ENCODE measurements at places on chromosomes 12 and 14. TPM values are rescaled to one million over a fixed set of nuclear protein-coding genes. Genes with fewer than 3 reads are reported as not detected.

Gene CTSG
- total RNA-seq = not detected

Gene PIK3C2G
- total RNA-seq = not detected

DNA sequence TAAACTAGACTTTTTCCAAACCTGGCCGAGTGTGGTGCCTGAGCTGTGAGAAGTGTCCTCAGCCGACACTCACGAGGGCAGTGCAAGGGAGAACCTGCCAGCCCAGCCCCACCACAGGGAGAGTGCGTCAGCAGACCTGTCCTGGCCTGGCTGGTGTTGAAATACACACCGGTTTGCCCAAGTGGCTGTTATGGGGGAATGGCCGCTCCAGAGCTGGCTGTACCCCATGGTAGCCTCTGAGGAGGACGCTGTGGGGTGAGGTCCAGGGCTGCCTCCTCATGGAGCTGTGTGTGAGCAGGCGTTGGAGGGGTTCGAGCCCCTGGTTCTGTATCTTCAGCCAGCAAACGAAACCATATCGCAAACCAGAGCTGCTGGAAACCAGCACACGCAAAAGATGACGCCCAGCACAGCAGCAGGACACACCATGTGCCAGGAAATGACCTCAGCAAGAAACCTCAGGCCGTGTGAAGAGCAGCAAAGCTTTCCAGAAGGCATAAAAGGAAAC is 9.4 kb downstream of the ANKRD9 start:
- no peak overlapping the region for H3K27ac ChIP-seq
- H3K4me1 ChIP-seq = peaks cover 13% of the 10 kb centered on the region
- DNase-seq = no peak
- no peak overlapping the region for H3K4me3 ChIP-seq

- H3K4me3 ChIP-seq = no peak overlapping the region
- no peaks in the 10 kb centered on the region for H3K4me1 ChIP-seq
- no peak overlapping the region for H3K27ac ChIP-seq
- DNase-seq = no peak
- no peaks in the 10 kb centered on the region for H3K36me3 ChIP-seq
These were observed 9.1 kb downstream of the LACRT start for GRCh38 chr12:54625598-54625997.

- H3K4me3 ChIP-seq = no peak overlapping the region
- H3K4me1 ChIP-seq = peaks cover 10% of the 10 kb centered on the region
- no peaks in the 10 kb centered on the region for H3K27me3 ChIP-seq
These were observed 32.2 kb downstream of the STK38L start for GRCh38 chr12:27276275-27276674.

- no peak overlapping the region for H3K27ac ChIP-seq
- H3K36me3 ChIP-seq = no peaks in the 10 kb centered on the region
- no peak overlapping the region for H3K4me3 ChIP-seq
- H3K27me3 ChIP-seq = no peaks in the 10 kb centered on the region
- DNase-seq = no peak
These were observed 266.9 kb upstream of the PELI2 start for GRCh38 chr14:55851301-55851700.

DNA sequence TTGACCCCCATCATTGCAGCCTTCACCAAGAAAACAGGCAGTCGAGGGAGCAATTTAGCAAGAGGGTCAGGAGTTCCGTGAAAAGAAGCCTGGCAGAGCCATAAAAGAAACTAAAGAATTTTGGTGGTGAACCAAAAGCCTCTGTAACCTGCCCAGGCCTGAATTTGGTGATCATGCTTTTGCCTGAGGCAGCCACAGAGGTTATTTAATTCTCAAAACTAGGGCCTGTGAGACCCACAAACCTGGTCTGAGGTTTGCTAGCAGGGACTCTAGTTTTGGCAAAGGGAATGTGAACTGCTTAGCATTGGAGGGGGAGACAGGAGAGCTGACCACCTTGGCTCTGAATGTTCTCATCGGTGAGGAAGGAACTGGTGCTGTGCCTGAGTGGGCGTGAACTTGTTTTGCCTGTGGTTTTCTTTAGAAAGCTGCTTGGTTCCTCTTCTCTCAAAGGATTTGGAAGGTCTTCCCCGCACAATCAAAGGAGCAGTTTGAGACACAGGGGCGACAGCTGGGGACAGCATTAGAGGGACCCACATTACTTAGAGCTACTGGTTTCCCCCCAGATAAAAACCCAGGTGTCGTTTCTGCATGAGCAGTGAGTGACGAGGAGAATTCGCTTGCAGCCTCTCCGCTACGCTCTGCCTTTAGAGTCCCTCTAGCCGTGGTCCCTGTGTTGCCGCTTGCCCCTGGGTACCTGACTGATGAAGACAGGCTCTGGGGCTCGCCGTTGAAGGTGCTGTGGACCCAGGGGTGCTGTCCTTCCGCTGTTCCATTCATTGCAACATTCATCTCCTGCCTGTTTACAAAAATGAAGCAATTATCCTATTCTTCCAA is 12.6 kb upstream of the WNT5B start:
- no peak for DNase-seq
- H3K4me3 ChIP-seq = no peak overlapping the region
- peaks cover 25% of the 10 kb centered on the region for H3K4me1 ChIP-seq

DNA sequence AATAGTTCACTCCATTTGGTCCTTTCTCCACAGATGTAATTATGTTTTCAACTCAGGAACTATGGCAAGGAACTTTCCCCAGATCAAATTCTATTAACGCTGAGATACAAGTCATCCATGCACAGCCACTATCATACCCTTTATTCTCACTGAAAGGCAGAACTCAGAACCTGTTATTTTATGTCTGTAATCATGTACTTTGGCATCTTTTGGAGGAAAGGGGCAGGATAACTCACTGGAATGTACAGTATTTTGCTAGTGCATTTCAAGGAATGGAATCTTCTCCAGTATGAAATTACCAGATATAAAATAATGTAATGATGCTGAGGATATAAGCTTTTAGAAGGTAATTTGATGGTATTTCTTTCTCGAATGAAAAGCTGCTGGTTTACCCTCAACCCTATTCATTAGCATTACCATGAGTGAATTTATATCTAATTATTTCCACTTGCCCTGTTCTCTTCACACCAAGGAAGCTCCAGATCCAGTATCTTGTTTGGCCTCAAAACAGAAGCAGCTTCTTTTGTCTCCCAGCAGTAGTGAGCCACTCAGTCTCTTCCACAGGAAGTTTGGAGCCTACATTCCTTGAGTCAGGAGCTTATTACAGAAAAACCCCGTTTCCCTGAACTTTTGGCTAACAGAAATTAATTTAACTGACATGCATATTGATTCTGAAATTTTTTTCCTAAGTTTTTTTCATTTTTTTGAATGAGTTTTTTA is 10.0 kb upstream of the AMHR2 start:
- DNase-seq = no peak
- H3K4me1 ChIP-seq = peaks cover 45% of the 10 kb centered on the region
- H3K27ac ChIP-seq = no peak overlapping the region
- peaks cover 42% of the 10 kb centered on the region for H3K36me3 ChIP-seq
- H3K4me3 ChIP-seq = no peak overlapping the region

Gene ERGIC2
- total RNA-seq = 66.4 TPM

Gene ENDOU
- total RNA-seq = not detected

GRCh38 chr12:76621582-76622024 is 62.0 kb upstream of the OSBPL8 start:
- peak; percentile 74 for DNase-seq
- no peak overlapping the region for H3K27ac ChIP-seq
- H3K4me3 ChIP-seq = no peak overlapping the region
- H3K4me1 ChIP-seq = peaks cover 4% of the 10 kb centered on the region
- no peaks in the 10 kb centered on the region for H3K36me3 ChIP-seq
- H3K27me3 ChIP-seq = peaks cover 2% of the 10 kb centered on the region

DNA sequence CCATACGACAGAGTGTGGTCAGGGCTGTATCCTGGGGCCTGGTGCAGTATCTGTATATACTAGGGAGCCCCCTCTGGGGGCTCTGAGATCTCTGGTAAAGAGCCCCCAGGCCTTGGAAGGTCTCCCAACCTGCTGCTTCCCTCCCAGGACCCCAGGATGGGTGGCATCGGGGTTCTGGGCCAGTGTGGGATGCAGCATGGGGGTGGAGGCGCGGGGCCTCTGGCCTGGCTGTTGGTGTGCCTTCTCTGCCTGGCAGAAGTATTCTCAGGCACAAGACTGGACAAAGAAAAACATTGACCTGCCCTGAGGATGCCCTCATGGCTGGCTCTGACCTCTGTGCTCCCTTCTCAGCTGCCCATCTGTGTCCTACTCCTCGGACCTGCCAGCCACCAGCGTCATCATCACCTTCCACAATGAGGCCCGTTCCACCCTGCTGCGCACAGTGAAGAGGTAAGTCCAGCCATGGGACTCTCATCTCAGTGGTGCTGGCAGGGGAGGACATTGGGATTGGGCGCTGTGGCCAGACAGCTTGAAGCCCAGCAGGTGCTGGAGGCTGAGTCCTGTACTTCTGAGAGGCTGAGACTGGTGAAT is 64.5 kb downstream of the GALNT16 start:
- no peak overlapping the region for H3K27ac ChIP-seq
- H3K4me3 ChIP-seq = no peak overlapping the region
- H3K4me1 ChIP-seq = no peaks in the 10 kb centered on the region
- no peaks in the 10 kb centered on the region for H3K36me3 ChIP-seq
- DNase-seq = no peak

DNA sequence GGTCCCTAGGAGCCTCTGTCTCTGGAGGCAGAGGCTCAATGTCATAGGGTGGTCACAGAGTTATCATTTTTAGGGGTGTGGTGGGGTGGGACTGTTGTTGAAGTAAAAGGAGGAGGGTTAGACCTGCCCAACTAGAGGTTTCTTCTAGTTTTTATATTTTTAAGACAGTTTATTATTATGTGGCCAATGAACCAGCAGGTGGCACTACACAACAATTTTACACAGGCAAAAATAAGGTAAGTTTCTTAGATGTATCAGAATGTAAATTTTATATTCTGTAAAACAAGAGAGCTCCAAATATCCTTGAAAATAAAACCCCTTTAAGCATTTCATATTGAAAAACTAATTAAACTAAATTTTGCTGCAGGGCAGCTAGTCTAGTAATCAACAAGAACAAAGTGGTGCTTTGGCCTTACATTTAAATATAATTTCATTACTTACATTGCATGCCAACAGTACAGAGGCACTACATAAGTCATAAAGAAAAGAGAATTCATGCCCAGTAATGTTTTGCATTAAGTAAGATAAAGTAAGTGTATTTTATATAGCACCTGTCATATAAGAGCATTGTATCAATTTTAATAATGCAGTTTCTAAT is 22.2 kb upstream of the OVCH1 start:
- H3K36me3 ChIP-seq = no peaks in the 10 kb centered on the region
- H3K4me3 ChIP-seq = no peak overlapping the region
- H3K27ac ChIP-seq = no peak overlapping the region
- peak; percentile 49 for DNase-seq
- peaks cover 18% of the 10 kb centered on the region for H3K27me3 ChIP-seq

- peaks cover 17% of the 10 kb centered on the region for H3K27me3 ChIP-seq
- no peak for DNase-seq
- no peaks in the 10 kb centered on the region for H3K36me3 ChIP-seq
- peaks cover 4% of the 10 kb centered on the region for H3K4me1 ChIP-seq
These were observed 5.5 kb upstream of the TSPAN9 start for GRCh38 chr12:3071710-3072109.

DNA sequence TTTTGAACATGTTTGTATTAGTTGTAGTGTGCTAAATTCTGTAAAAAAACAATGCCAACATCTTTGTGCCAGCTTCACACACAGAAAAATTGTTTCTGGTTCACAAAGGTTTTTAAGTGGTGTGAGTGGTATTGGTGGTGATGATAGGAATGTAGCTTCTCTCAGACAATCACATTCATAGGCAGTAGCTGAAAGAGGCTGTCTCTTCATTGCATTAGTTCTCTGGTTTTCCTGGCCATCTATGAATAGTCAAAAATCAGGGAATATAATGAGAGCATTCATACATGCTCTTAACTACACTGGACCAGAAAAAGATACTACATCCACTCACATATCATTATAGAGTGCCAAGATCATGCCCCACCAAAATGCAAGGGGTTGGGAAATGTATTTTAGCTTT is 433.5 kb downstream of the FLRT2 start:
- no peaks in the 10 kb centered on the region for H3K27me3 ChIP-seq
- DNase-seq = no peak
- H3K27ac ChIP-seq = no peak overlapping the region
- no peaks in the 10 kb centered on the region for H3K4me1 ChIP-seq

GRCh38 chr12:118377021-118377883 is 897 bp downstream of the SUDS3 start:
- peaks cover 11% of the 10 kb centered on the region for H3K36me3 ChIP-seq
- peak overlapping the region; percentile 95 for H3K27ac ChIP-seq
- peaks cover 2% of the 10 kb centered on the region for H3K27me3 ChIP-seq
